ENCODE measurements at places on chromosomes 7 and 10. TPM values are rescaled to one million over a fixed set of nuclear protein-coding genes. Genes with fewer than 3 reads are reported as not detected.

DNA sequence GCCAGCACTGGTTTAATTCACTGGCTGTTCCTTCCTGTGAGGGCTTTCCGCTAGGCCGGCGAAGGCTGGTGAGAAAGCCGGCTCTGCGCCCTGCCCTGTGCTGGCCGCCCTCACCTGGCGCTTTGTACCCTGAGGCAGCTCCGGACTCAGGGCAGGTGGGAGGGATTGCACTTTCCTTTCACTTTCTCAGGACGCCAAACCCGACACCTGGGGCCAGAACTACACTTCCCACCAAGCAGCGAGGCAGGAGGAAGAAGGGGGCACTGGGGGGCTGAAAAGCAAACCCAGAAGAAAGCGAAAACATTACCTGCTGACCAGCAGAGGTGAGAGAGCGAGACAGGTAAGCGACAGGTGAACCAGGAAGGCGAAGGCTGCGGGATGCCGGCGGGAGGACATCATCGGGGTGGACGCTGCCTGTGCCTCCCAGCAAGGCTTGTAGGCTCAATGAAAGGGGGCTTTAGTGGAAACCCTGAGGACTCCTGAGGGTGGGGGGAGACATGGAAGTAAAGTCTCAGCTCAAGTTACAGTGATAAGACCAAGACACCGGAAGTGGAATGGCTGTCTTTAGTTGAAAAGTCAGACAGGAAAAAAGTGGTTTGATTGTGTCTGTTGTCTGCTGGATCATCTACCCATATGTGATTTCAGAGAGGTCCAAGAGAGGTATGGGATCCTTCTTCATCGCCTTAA is at the start of gene RAB19:
RAB19 (plus strand) TSS at position 181 of the 687 bp plus-strand sequence. CDS start 3,589 bp downstream, outside the sequence.
- peak; percentile 66 for DNase-seq
- peaks cover 30% of the 10 kb centered on the region for H3K4me1 ChIP-seq

DNA sequence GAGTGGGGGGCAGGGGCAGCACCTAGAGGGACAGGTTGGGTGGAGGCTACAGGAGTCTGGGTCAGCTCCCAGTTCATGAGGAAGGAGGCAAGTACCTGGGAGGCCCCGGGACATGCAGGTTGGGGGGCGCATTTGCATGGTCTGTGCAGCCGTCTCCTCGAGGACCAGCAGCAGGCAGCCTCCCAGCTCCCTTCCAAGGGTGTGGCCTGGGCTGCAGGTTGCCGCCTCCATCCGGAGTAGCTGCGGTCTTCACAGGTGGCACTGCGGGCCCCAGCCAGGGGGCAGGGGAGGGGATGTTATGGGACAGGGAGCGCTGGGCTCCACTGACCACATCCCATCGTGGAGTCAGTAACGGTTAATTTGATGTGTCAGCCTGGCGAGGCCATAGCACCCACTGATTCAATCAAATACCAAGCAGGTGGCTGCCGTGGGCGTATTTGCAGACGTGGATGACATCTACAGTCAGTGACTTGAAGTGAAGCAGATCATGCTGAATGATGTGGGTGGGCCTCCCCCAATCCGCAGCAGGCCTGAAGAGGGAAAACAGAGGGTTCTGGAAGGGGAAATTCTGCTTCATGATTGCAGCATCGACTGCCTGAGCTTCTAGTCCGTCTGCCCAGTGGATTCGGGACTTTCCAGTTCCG is 81.6 kb downstream of the PRKAG2 start:
- H3K27ac ChIP-seq, result peak overlapping the region; percentile 73
- no peaks in the 10 kb centered on the region for H3K36me3 ChIP-seq
- H3K4me1 ChIP-seq, result peaks cover 33% of the 10 kb centered on the region
- H3K4me3 ChIP-seq, result no peak overlapping the region

DNA sequence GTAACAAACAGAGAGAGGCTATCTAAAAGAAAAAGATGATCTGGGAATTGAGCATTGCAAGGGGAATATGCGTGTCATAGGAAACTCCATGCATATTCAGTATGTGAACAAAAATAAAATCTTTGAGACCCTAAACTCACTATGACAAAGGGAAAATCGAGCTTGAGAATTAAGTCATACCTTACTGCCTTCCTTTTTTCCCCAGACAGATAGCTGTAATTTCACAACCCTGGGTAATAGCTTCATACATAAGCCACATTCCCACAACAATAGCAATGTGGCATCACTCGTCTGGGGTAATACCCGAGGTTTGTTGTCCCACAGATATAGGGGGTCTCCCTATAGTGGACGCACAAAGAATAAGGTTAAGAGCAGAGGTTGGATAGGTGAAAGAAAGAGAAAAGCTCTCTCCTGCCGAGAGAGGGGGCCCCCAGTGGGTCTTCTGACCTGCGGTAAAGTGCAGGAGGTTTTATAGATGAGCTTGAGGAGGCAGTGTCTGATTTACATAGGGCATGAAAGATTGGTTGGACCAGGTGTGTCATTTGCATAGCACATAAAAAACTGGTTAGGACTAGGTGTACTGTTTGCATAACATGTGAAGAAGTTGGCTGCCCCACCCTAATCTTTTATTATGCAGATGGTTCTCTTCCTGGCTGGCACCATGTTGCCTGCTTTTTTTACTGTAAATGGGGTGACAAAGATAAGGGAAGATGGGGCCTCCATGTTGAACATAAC is 11.6 kb downstream of the CYP3A43 start:
- H3K4me3 ChIP-seq, result no peak overlapping the region
- H3K27ac ChIP-seq, result no peak overlapping the region
- no peak for DNase-seq
- peaks cover 17% of the 10 kb centered on the region for H3K4me1 ChIP-seq
- no peaks in the 10 kb centered on the region for H3K27me3 ChIP-seq
- H3K36me3 ChIP-seq, result no peaks in the 10 kb centered on the region

TAS2R4 gene
- 0.43 TPM for total RNA-seq

DNA sequence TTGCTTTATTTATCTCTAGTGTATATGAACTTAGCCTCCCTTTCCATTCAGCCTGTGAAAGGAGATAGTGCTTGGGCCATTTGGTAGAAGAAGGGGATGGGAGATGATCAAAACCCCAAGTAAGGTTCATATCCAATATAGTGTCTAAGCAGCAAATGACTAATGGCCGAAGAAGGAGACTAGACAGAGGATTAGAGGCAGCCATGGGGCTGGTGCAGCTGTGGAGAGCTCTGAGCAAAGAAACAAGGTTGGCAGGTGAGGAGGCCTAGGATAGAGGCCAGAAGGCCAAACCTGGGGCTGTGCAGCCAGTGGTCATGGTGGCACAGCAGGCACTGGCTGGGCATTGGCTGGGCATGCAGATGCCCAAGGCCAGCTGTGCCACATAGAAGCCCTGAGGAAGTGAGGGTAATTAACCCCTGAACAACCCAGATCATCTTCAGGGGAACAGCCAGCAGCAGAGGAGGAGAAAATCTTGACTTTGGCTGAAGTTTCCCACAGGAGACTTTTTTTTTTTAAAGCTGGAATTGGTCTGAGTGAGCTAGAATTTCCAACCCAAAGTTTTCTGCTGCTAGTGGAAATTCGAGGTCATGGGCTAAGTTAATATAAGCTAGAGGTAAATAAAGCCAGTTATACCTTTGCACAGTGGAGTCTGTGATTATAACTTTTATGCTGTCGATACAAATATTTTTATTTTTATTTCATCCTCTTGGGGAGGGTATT is 10.3 kb upstream of the CPA1 start:
- no peaks in the 10 kb centered on the region for H3K27me3 ChIP-seq
- no peak for DNase-seq
- no peak overlapping the region for H3K27ac ChIP-seq
- H3K4me3 ChIP-seq, result no peak overlapping the region
- H3K36me3 ChIP-seq, result no peaks in the 10 kb centered on the region

DNA sequence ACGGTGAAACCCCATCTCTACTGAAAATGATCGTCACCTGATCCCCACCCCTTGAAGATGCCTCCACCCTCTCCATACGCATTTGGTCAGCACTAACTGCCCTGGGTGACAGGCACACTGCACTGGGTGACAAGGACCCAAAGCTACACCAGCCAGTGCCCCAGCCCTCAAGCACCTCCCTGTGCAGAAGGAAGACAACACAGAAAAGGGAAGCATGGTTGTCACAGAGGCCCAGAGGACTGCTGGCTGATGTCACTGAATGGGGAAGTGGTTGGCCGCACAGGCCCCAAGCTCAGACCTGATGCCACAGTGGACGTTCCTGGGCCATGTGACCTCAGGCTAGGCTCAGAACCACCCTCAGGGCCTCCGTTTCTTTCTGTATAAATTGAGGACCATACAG is 4.2 kb upstream of the PILRA start:
- no peak for DNase-seq
- peak overlapping the region; percentile 61 for H3K27ac ChIP-seq
- H3K4me1 ChIP-seq, result peaks cover 54% of the 10 kb centered on the region
- H3K4me3 ChIP-seq, result no peak overlapping the region
- peaks cover 20% of the 10 kb centered on the region for H3K36me3 ChIP-seq
- H3K27me3 ChIP-seq, result no peaks in the 10 kb centered on the region

GRCh38 chr10:127878475-127879055 is 14.2 kb downstream of the CLRN3 start:
- H3K27me3 ChIP-seq, result no peaks in the 10 kb centered on the region
- DNase-seq, result no peak
- no peaks in the 10 kb centered on the region for H3K36me3 ChIP-seq
- H3K4me3 ChIP-seq, result no peak overlapping the region
- no peak overlapping the region for H3K27ac ChIP-seq

DNA sequence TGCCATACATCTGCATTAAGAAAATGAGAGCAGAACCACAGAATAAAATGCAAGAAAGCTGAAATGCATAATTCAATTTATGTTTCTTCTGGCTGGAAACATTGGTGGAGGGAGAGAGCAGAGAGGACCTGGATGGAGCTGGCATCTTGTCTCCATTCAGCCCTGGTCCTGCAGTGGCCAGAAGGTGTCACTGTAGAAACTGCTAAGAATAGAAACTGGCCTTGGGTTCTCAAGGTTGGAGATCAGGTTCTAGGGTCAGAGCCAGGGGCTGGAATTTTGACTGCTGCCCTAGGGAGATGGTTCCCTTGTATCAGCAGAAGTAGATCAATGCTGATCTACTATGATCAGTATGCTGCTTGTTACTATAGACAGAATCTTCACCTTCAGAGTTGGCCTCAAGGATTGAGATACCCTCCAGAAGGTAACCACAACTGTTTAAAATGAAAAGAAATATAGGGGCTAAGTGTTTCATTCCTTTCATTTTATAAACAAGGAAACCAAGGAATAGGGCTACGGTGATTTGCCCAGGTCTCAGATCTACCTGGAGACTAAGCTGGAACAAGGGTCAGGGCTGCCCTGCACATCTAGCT is 13.1 kb downstream of the TAS2R41 start:
- no peak overlapping the region for H3K4me3 ChIP-seq
- H3K4me1 ChIP-seq, result peaks cover 23% of the 10 kb centered on the region
- H3K36me3 ChIP-seq, result no peaks in the 10 kb centered on the region
- H3K27me3 ChIP-seq, result no peaks in the 10 kb centered on the region
- DNase-seq, result peak; percentile 38
- no peak overlapping the region for H3K27ac ChIP-seq

DNA sequence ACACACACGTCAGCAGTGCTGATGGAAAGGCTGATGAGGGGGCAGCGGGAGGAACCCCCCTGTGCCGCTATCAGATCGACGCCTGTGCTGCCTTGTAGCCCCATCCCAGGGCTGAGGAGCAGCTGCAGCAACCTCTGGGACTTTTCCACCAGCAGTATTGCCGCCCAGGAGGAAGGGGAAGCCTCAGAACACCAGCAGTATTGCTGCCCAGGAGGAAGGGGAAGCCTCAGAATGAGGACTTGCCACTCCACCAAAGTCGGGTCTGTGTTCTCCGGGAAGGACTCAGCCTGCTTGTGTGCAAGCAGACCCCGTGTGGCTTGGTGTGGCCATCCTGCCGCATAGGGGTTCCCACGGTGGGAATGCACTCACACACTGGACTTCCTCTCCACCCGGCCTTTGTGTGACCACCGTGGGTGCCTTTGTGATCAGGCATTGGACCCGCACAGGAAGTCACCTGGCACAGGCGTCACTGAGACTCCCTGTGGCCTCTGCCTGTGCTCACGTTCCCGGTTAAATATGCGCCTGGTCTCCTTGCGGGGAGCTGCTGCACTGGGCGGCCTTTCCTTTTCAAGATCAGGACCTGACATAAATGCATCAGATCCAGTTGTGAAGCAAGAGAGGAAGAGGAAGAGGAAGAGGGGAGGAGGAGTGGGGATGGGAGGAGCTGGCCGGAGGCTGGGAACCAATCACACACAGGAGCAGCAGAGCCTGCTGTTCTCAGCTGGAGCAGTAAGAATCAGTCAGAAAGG is 248.5 kb downstream of the DNAJB6 start:
- H3K27ac ChIP-seq, result peak overlapping the region; percentile 10
- DNase-seq, result no peak
- H3K36me3 ChIP-seq, result no peaks in the 10 kb centered on the region
- H3K27me3 ChIP-seq, result peaks cover 24% of the 10 kb centered on the region

TUBAL3 gene
- total RNA-seq, result not detected

PDAP1 gene
- 160 TPM for total RNA-seq

GRCh38 chr10:75377869-75378268 is 23.7 kb downstream of the ZNF503 start:
- no peaks in the 10 kb centered on the region for H3K4me1 ChIP-seq
- no peak overlapping the region for H3K4me3 ChIP-seq
- no peak overlapping the region for H3K27ac ChIP-seq
- no peaks in the 10 kb centered on the region for H3K36me3 ChIP-seq

CTTNBP2 gene
- total RNA-seq, result not detected

GRCh38 chr7:94590526-94591162 is 65.3 kb downstream of the SGCE start:
- no peaks in the 10 kb centered on the region for H3K27me3 ChIP-seq
- peaks cover 10% of the 10 kb centered on the region for H3K36me3 ChIP-seq
- H3K27ac ChIP-seq, result no peak overlapping the region
- no peak for DNase-seq

MKX gene
- 0.81 TPM for total RNA-seq

PRKRIP1 gene
- total RNA-seq, result 33.6 TPM

MRLN gene
- total RNA-seq, result not detected

DNA sequence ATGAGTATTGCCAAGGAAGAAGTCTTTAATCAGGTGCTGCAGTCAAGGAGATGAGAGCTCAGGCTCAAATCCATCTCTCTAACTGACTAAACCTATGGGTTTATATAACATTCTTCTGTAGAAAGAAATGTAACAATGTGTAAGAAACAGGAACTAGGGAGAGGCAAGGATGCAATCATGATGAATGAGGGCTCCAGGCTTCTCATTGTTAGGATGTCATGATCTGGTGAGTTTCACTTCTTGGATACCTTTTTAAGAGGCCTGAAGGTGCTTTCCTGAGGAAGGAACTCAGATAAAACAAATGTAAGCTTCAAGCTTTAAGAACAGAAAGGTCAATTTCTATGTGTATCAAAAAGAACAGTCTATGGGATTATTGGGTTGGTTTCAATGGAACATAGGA is 30.8 kb upstream of the SCIN start:
- no peak overlapping the region for H3K4me3 ChIP-seq
- H3K36me3 ChIP-seq, result no peaks in the 10 kb centered on the region
- DNase-seq, result no peak
- H3K27ac ChIP-seq, result no peak overlapping the region
- H3K27me3 ChIP-seq, result peaks cover 2% of the 10 kb centered on the region
- no peaks in the 10 kb centered on the region for H3K4me1 ChIP-seq

GRCh38 chr7:65251851-65252620 is 121.6 kb upstream of the ZNF92 start:
- peak overlapping the region; percentile 70 for H3K4me3 ChIP-seq
- peaks cover 27% of the 10 kb centered on the region for H3K27me3 ChIP-seq
- H3K36me3 ChIP-seq, result no peaks in the 10 kb centered on the region
- no peak overlapping the region for H3K27ac ChIP-seq
- peak; percentile 37 for DNase-seq

All from activated CD8-positive, alpha-beta T cell treated with anti-CD3 and anti-CD28 coated beads for 36 hours (primary cell).